Right atrium auricular region (tissue), 2 donors: ENCODE measurements at places on chromosomes 5 and 9. TPM values are rescaled to one million over a fixed set of nuclear protein-coding genes. Genes with fewer than 3 reads are reported as not detected.

DNA sequence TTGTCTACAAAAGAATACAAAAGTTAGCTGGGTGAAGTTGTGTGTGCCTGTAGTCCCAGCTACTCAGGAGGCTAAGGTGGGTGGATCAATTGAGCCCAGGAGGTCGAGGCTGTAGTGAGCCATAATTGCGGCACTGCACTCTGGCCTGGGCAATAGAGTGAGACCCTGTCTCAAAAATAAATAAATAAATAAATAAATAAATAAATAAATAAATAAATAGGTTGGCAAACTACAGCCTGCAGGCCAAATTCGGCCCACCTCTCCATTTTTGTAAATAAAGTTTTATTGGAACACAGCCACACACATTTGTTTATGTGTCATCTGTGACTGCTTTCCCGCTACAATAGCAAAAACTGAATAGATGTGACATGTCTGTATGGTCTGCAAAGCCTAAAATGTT is 9.5 kb downstream of the PTGS1 start:
- DNase-seq: no peak

DNA sequence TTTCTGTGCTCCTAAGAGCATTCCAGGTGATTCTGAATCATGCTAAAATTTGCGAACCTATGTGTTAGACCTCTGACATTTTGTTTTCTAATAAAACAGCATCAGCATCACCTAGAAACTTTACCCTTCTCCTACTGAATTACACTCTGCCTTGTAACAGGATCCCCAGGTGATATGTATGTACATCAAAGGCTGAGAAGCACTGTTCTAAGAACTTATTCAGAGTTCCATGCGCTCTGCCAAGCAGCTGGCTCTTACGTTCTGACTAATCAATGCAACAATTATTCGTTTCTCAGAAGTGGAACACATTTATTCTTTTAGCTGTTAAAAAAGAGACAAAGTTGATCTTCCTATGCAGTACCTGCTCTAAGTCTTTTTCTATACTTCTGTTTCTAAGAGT is 228.6 kb downstream of the SLF1 start:
- no peak for DNase-seq

PCDHGA5 gene
- total RNA-seq: 5.0 TPM

PFN3 gene
- total RNA-seq: not detected

WWC1 gene
- total RNA-seq: 2.7 TPM

NTNG2 gene
- 16.9 TPM for total RNA-seq

GRM6 gene
- total RNA-seq: not detected

PCDHB13 gene
- 4.2 TPM for total RNA-seq

GRCh38 chr5:167030500-167031120 is 1260.8 kb upstream of the WWC1 start:
- DNase-seq: no peak

DNA sequence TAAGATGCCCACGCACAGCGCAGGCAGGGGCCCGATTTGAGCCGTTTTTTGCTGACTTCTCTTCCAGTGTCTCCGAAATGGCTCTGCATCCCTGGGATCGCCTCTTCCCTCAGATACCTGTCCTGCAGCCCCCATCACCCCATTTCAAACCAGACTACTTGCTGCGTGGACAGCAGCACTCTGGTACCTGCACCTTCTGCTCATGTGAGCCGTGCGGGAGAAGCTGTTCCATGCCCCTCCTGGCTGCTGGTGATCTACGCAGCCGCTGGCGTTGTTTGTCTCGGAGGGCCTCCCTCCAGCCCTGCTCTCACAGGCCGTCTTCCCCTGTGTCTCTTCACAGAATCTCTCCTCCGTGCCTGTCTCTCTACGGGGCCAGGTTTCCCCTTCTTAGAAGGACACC is 13.4 kb downstream of the CEP72 start:
- no peak for DNase-seq

DNA sequence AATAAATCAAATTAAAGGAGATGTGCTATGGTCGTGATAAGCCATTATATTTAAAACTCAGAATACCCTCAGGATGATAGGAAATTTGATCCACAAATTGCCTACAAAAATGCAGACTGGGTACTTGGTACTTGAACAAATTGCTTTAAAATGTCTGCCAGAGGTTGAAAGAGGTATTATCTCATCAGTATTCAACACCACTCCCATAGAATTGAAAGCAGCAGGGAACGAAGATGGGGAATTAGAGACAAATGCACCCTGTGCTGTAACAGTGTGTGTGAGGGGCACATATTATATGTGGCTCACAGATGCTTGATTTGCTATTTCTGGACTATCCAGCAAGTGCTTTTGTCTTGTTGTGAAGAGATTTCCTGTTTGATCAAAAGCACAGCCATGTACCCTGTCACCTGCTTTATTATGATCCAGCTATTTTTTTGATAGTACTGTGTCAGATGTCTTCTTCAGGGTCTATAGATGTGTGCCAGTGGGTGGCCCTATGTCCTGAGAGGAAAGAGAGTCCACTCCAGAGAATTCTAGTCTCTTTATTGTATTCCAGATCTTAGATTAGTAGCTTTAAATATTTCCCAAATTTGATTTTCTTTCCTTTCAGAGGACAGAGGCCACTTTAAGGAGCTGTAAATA is 120.1 kb downstream of the XRCC4 start:
- DNase-seq: no peak

DNA sequence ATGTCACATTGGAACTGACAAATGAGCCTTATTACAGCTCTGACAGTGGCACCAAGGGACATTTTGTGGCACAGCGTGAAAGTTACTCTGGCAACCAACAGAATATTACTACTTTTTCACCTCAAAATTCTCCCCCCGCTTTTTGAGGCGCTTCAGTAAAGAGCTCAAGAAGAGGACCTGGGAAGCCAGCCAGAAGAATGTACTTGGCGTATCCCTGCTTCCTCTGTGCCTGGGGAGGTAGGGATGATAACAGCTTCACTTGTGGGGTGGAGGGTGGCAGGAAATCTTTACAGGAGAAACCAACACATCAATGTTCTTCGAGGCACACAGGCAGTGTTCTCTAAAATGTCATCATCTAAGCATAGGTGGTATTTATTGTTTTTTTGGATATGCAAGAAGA is 624.1 kb downstream of the NR2F1-AS1 start:
- DNase-seq: no peak
